AG09309 (cell line): ENCODE measurements at places on chromosomes 12 and 14.
A peak's percentile ranks its signal among the peaks of the same experiment; 100 is the strongest.

DNA sequence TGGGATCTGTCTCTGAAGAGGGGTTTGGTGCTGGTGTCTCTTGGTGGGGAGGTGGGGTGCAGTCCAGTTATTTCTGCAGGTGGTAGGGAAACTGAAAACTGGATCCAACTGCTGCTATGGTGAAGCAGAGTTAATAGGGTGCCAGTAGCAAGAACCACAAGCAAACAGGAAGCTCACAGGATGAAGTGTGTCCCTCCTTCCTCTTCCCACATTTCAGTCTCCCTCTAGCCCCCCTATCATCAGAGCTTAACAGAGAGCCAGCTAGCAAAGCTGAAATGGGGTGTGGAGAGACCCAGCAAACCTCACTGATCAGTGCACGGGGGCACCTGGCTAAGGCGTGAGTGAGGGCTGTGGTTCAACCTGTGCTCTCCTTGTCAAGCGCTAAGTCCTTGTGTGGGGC, 69.1 kb upstream of the C12orf71 start:
- DNase-seq: no peak

DNA sequence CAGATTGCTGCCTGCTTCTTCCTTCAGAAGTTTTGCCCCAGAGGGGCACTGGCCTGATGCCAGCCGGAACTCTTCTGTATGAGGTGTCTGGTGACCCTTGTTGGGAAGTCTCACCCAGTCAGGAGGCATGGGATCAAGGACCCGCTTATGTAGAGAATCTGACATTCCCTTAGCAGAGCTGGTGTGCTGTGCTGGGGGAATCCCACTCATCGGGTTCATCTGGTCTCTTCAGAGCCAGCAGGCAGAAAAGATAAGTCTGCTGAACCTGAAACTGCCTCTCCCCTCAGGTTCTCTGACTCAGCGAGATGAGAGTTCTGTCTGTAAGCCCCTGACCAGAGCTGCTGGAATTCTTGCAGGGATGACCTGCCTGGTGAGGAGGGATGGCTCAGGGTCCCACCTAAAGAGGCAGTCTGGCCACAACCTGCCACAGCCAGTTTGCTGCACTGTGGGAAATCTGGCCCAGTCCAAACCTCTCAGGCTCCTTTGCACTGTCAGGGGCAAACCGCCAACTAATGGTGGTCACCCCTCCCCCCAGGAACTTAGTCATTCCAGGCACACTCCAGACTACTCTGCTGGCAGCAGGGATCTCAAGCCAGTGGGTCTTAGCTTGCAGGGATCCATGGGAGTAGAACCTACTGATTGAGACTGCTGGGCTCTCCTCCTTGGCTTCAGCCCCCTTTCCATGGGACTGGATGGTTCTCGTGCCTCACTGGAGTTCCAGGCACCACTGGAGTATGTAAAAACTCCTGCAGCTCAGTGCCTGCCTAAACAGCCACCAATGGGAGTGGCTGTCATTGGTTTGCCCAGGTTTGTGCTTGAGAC, 4.1 kb downstream of the CLEC2D start:
- DNase-seq: peak; percentile 80

GRCh38 chr12:123732251-123732650, 20.1 kb downstream of the ATP6V0A2 start:
- DNase-seq: no peak

DNA sequence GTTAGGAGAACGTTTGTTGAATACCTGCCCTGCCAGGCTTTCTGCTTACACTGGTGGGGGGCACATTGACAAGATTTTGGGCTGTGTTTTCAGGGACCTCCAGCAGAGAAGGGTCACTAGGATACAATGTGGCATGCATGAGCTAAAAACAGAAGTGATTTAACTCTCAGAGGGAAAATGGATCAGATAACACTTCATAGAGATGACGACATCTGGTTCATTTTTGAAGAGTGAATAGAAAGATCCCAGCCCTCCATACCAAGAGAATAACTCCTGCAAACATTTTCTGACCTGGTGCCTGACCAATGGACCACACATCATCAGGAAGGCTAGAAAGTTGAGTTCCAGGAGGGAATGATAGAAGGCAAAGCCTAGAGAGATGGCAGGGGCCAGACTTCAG, 33.7 kb downstream of the CKB start:
- DNase-seq: no peak

DNA sequence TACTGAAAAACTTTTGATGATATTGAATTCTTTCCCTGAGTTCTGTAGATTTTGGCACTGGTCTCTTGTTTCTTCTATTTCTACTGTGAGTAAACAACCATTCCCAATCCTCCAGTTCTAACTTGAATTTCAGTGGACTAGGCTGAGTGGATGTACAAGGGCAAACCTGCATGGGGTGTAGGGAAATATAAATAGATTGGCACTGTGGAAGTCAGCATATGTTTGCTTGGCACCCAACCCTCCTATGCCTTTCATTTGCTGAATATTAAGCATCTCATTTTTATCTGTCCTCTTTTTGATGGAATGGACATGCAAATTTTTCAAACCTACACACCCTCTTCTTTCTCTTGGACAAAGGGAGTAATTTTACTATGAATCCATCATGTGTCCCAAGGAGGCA, 828.3 kb downstream of the DIO2 start:
- no peak for DNase-seq

DNA sequence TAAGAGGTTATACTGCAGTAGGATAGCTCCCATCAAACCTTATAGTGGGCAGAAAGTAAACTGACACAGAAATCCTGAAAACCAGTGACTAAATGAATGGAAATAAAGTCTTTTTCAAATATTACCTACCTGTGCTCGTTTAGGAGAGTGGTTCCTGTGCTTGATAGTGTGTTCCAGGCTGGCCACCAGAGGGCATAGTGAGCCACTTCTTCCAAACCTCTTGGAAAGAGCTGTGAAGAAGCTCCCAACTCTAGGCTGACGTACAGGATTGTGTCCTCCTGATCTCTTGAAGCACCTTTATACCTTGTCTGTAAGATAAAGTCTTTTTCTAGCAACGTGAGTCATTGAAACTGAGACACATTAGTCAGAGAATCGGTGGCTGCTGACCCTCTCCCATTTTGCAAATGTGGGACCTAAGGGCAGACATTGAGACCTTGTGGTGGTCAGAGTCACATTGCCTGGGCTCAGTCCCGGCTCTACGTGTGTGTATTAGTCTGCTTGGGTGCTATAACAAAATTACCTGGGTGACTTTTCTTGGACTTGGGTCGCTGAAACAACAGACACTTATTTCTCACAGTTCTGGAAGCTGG, 17.6 kb downstream of the TDP1 start:
- DNase-seq: peak; percentile 37

- no peak for DNase-seq
Observed at GRCh38 chr12:66043035-66043434, 87.5 kb downstream of the LLPH start.

- DNase-seq: no peak
Observed at GRCh38 chr12:92044435-92044834, 101.2 kb downstream of the BTG1 start.
